ENCODE measurements at places on chromosomes 3 and 15.

GRCh38 chr15:28002867-28003266, 96.2 kb downstream of the OCA2 start:
- no peak for DNase-seq

DNA sequence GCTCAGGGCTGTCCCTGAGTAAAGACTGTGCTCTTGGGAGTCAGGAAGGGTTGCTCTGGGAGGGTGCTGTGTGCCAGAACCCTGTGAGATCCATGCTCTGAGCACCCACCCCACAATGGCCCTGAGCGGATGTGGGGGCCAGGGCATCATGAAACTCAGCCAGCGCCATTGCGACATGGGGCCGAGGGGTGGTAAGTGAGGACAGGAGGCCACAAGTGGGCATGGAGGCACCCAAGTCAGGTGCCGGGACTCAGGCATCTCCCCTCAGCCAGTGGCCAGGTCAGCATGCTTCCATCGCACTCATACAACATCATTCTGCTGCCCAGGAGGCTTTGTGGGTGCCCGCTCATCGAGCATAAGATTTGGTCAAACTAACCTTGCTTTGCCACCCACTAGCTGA, 19.6 kb downstream of the ATP2B2 start:
- no peak for DNase-seq

GRCh38 chr15:57135800-57136199, 217.4 kb downstream of the TCF12 start:
- no peak for DNase-seq

GRCh38 chr3:152183473-152183872, 85.3 kb upstream of the MBNL1 start:
- peak; percentile 61 for DNase-seq

DNA sequence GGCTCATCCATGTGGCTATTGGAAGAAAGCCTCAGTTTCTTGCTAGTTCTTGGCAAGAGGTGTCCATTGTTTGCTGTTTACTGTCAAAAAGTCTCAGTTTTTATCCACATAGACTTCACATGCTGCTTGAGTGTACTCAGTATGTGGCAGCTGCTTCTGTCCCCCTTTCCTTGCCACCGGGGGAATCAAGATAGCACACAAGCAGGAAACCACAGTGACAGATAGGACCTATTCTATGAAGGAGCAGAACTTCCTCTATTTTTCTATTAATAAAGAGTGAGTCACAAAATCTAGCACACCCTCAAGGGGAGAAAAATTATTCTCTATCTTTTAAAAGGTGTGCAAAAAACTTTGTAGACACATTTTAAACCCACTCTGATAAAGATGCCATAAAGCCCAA, 121.4 kb upstream of the GMNC start:
- no peak for DNase-seq

- peak; percentile 50 for DNase-seq
Observed at GRCh38 chr15:67148196-67148701, 82.8 kb downstream of the SMAD3 start.

GRCh38 chr15:38275959-38276358, 23.3 kb downstream of the SPRED1 start:
- peak; percentile 90 for DNase-seq

- DNase-seq, result no peak
Observed at GRCh38 chr15:43275740-43276562, 9.2 kb upstream of the TGM5 start.

DNA sequence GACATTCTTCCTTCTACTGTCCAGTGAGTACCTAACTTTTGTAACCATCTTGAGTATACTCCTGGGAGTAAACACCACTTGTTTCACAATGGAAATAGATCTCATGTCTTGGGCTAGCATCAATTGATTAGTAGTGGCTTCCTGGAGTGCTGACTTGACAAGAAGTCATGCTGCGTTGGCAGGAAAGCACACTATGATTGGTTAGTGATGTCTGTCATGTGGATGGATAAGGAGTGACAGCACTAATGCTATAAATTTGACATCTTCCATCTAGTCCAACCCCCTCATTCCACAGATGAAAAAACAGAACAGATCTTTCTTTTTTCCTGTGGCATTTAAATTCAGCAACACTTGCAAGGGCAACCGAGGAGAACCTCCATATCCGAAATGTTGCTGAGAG, 47.6 kb upstream of the PRICKLE2 start:
- no peak for DNase-seq

- DNase-seq, result no peak
Observed at GRCh38 chr3:64975147-64975546, 287.3 kb upstream of the ADAMTS9 start.

GRCh38 chr15:95929232-95929846, 401.2 kb upstream of the NR2F2 start:
- peak; percentile 33 for DNase-seq

DNA sequence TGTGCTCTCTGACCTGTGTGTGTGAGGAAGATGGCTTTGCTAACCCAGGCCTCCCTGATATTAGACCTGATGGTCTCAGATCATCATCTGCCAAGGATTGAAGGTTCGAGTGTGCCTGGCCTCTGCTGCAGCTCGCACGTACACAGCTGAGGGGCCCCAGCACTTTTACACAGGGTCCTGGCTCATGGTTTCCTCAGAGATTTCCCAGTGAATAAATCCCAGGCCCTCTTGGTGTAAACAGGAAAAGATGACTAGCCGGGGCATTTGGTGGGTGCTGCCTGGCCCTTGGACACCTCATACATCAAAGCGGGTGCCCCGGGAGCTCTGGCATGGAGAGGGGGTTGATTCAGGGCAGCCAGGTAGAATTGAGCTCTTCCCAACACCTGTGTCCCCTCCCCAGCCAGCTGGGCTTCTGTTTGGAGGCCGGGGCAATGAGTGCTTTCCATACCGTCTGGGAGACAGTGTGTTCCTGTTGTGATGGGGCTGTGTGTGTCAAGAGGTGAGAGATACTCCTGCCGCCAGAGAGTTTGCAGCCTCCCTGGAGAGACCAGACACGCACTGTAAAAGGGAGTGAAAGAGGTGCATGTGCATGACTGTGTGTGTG, 72.5 kb upstream of the TLE3 start:
- DNase-seq, result no peak

All from fibroblast of upper back skin (primary cell).